Left renal cortex interstitium (tissue), 4 donors: ENCODE measurements at places on chromosomes 5 and 9.

GRCh38 chr9:127133739-127134167, 11.3 kb upstream of the ANGPTL2 start:
- DNase-seq, result no peak

GRCh38 chr5:126016256-126016655, 407.0 kb upstream of the GRAMD2B start:
- no peak for DNase-seq

DNA sequence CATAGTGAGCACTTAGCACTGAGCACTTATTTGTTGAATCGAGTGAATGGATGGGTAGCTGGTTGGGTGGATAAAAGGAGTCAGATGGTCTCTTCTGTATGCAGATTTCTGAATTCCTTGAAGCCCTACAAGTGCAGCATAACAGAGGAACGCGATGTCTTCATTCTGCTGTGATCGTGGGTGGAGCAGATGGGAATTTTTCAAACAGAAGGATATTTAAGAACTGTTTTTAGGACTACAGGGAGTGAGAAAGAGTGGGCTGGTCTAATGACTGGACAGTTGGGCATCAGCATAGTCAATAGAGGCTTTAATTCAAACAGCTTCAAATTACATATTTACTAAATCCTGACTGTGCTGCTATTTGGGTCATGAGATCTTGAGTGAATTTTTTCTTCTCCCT, 253.2 kb downstream of the CEMIP2 start:
- DNase-seq, result no peak

DNA sequence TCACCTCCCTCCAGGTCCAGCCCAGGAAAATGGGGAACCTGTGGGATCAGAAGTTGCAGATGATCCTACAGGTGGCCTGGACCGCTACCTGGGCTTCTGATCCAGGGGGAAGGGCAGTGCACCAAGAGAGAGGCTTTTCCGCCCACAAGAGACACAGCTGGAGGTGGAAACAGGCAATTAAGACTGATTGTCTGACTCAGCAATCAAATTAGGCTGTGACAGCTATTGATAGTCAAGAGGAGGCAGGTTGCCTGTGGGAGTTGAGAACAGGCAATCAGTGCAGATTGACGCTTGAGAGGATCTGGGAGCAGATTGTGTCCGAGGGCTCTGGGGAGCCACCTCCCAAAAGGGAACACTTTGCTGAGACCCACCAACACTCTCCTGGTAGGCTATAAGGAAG, 71.1 kb upstream of the SLC44A1 start:
- no peak for DNase-seq

DNA sequence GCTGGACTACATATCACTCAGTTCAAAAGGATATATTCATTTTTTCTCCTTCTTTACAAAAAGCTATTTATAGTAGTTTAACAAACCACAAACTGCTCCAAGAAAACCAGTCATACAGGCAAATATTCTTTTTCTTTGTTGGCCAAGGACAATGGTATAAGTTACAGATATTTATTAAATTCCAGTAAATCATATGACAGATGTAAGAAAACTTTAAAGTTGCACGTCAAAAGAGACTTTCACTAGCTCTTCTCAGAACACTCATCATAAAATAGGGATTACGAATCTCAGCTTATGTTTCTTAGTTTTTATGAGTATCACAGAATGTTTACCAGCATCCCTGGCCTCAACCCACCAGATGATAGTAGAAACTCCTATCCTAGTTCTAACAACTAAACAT, 67.2 kb downstream of the ANKRD31 start:
- DNase-seq, result no peak

- no peak for DNase-seq
These were observed 199.1 kb upstream of the SLC30A5 start for GRCh38 chr5:68894673-68895072.

DNA sequence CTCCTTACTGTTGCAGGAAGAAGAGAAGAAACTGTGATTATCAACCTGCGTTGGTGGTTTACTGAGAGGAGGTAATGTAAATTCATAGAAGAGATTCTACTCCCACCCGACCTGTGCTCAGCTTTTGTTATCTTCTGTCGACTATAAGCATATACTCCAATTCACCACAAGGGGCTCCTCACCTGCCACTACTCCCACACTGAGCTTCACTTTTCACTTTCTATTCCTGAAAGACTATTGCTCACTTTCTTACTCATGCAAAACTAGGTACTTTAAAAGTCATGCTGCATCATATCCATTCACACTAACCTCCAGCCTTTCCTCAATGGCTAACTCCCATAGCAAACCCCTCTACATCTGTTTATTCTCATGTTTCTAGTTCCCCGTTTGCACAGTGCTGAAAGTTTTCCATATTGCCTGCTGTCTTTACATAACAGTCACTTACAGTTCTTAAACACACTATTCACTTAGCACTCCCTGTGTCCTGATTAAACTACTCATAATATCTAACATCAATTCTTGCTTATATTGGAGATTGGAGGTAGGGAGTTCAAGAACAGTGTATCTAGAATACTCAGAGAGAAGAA, 1062.6 kb downstream of the NR2F1-AS1 start:
- no peak for DNase-seq

DNA sequence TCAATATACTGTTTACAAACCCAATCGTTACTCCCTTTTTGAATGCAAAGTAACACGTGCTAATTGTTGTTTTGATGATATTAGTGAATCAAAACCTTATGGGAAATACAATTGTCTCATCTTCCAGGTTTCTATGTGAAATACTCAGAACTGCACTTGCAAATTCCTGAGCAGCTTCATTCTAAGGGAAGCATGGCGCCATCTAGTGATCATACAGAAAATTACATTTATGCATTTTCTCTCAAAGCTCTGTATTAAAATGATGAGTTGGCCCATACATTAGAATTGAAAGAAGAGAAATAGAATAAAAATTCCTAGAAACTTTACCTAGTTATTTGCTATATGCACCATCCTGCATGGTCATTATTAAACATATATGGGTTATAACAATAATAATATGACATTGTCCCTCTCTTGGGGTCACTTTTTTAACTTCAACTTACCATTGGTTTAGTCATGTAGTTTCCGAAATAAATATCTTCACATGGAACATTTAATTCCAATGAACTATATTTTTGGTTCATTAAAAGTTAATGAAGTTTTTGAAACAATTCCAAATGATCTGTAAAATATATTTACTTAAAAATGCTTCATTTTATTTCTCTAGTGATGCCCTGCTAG, 220.0 kb downstream of the PDE4D start:
- peak; percentile 11 for DNase-seq

GRCh38 chr5:65625743-65626142, 916 bp downstream of the SHLD3 start:
- DNase-seq, result no peak

DNA sequence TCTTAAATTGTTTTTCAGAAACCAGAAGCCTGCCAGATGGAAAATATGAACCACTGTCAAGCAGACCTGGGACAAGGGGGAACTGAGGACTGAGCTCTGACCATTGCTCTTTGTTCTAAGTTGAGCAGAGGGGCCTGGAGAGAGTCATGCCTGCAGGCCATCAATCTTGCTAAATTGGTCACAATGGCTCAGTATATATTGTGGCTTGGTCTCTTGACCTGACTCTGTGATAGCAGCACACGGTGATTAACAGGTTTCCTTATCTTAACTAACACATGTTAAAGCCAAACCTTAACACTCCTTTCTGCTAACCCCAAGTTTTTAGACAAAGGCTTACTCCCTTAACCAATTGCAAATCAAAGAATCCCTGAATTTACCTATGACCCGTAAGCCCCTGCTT, 1281.2 kb upstream of the NUDT12 start:
- DNase-seq, result no peak

DNA sequence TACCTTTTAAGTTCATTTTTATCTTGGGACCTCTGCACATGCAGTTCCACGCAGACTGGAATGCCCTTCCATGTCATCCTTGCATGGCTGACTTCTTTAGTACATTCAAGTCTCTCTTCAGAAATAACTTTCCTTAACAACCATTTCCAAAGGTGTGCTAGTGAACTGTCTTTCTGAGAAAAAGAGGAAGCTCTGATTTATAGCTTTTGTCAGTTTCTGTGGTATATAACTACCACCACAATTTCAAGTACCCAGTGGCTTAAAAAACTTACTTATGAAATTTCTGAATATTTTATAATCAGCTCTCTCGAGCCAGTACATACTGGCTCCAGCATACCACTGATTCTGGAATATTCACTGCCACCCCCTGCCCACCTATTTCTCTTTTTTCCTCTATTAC, 1613.8 kb downstream of the MAT2B start:
- no peak for DNase-seq

- DNase-seq, result no peak
These were observed 490 bp downstream of the ICE1 start for GRCh38 chr5:5422819-5423515.

- DNase-seq, result no peak
These were observed at the start of gene GRM6 for GRCh38 chr5:178994580-178995340. TSS of gene GRM6 (minus strand) at chr5:178995320. CDS start at chr5:178994944, 376 bp downstream.

DNA sequence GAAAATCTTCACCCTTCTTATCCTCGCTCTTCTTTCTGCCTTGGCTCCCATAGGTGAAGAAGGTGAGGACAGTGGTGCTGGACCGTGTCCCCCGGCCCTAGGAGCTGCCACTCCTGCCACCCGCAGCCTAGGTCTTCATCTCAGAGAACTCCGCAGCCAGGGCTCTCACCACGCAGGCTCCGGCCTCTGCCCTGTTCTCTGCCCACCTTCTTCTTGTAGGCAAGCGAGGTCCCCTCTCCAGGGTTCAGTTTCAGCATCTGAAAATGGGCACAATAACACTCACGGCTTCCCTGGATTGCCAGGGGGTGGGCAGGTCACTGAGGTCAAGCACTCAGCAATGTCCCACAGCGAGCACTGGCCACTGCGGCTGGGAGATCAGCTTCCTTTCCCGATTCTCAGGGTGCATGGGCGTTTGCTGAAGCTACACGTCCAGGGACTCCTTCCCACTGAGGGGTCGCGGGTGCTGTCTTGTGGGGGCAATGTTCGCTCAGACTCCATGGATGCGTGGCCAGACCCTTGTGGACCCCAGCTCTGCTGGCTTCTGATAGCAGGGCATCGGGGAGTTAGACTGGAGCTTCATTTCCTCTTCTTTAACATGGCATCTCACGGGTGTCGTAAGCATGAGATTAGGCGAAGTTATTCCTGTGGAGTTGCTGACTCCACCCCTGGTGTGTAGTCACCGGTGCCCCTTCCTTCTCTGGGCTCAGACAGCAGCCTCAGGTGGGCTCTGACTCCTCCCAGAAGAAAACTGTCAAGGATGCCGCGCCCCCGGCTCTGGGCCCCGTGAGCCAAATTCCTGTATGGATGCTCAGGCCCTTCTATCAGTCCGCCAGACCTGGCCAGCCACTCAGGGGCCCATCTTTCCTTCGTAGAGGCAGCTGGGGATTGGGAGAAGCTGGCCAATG, 145.1 kb upstream of the IRX2 start:
- no peak for DNase-seq

DNA sequence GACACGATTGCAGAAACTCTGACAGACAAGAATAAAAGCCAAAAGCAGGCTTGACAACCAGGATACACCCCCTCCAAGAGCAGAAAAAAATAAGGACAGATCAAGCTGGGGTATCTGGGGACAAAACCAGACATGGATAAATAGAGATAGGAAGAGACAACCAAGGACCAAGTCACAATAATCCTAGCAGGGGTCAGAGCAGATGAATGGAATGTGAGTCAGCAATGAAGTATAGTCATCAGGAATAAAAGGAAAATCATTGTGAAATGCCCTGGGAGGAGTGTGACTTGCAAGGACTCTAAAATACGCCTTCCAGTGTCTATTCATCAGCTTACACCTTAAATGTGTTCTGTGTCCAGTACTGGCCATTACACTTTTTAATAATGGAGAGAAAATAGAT, 206.8 kb downstream of the CAAP1 start:
- no peak for DNase-seq

DNA sequence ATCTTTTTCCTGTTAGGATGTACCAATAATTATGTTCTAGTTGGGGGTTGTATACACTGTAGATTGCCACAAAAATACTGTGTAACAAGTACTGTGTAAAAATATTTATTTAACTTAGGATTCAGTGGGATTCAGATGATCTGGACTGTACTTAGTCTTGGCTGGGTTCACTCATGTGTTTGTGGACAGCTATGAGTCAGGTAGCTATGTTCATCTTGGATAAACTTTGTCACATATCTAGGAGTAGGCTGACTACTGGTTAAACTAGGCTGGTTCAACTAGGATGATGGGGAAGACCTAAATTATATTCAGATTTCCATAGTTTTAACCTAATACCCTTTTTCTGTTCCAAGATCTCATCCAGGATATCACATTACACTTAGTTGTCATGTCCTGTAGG, 32.1 kb upstream of the TNFSF15 start:
- DNase-seq, result no peak

GRCh38 chr5:81639556-81639955, 111.3 kb downstream of the SSBP2 start:
- DNase-seq, result no peak

DNA sequence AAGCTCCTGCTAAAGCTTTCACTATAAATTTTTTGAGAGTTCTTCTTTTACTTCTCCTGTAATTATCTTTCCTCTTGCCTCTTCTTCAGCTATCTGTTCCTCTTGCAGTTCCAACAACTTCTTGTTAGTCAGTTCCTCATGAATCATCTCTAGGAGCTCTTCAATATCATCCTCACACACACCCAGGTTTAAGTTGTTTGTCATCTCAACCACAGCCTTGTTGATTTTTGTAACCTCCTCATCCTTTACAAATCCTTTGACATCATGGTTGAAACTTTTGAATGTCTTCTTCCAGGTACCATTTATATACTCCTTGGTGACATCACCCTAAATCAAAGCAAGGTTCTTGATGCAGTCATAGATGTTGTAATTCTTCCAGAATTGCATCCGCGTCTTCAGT, 106.3 kb upstream of the MAMDC2 start:
- no peak for DNase-seq

- DNase-seq, result no peak
These were observed 84.6 kb downstream of the PCSK5 start for GRCh38 chr9:75975071-75975470.

DNA sequence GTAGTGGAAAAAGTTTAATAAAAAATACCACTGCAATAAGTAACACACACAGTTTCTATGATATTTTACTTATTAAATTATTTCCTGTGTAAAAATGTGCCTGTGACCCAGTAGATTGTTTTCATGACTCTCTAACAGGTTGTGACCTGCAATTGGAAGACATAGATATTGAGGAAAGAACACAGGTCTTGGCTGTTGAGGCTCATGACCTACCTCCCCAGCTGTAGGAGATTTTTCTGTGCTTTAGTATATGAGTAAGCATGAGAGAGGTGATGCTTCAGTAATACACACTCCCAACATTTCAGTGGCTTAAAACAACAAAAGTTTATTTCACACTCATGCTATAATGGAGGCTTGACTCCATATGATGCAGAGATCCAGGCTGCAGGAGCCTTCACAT, 47.3 kb upstream of the TNC start:
- DNase-seq, result no peak

DNA sequence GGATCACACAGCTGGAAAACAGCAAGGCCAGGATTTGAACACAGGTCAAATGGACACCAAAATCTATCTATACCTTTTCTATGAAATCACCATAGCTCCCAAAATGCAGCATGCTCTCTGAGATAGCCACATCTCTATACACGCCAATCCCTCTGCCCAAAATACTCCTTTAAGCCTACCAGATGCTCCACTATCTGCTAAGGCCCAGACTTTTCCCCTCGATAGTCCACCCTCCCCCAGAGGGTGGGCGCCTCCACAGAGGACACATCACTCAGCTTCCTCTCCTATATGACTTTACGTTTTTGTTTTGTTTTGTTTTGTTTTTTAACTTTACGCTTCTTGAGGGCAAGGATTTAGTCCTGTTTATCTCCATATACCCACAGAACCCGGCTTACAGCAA, 46.8 kb downstream of the MTMR12 start:
- DNase-seq, result no peak
